GM10248 (cell line): ENCODE measurements at places on chromosomes 16 and 17.

GRCh38 chr17:14772776-14773175 lies 471.9 kb downstream of the HS3ST3B1 start:
- no peak for DNase-seq

DNA sequence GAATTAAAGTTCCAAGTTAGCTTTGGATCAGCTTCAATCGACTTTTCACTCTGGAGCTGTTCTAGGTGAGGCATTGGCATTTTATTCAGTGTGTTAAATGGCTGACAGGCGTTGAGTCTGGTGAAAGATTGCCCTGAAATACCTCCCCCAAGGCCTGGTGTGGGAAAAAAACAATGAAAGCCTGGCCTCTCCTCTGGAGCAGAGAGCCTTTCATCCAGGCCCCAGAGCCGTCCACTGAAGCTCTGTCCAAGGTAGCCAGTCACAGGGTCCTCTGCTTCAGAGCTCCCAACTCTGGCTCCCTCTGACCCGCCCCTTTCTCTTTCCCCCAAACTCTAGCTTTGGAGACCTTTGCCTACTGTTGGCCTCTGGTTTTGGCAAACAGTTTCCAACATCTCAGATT lies 123.6 kb upstream of the CRHR1 start:
- DNase-seq, result no peak

DNA sequence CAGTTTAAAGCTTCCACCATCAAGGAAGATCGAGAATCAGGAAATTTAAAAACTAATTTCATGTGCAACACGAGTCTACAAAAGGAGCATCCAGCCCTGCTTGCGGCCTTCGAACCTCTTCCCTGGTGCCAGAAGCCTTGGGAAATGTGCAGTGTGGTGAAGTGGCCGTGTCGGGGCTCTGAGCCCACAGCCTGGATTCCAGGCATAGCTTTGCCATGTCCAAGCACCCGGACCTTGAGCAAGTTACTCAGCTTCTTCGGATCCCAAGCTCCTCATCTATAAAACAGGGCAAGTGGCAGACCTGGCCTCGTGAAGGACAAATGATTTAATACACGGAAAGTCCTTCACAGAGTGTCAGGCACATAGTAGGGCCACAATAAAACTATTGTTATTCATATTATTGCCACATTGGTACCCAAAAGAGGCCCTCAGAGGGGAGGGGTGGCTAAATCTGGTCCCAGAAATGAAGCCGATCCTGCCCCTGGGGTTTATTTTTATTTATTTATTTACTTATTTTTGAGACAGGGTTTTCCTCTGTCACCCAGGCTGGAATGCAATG lies 34.8 kb downstream of the COTL1 start:
- no peak for DNase-seq

GRCh38 chr17:13476720-13477119 lies 125.0 kb downstream of the HS3ST3A1 start:
- no peak for DNase-seq

DNA sequence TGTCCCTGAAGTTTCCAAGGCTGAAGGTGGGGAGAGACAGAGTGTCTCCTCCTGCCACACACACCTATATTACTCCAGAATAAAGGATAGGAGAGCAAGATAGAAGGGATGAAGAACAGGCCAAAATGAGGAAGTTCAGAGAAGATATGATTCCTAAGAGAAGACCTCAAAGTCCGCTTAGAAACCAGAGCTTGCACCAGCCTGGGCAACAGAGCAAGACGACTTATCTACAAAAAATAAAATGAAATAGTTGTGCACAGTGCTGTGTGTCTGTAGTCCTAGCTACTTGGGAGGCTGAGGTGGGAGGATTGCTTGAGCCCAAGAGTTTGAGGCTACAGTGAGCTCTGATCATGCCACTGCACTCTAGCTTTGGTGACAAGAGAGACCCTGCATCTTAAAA lies 128.2 kb downstream of the HS3ST3B1 start:
- DNase-seq, result no peak

DNA sequence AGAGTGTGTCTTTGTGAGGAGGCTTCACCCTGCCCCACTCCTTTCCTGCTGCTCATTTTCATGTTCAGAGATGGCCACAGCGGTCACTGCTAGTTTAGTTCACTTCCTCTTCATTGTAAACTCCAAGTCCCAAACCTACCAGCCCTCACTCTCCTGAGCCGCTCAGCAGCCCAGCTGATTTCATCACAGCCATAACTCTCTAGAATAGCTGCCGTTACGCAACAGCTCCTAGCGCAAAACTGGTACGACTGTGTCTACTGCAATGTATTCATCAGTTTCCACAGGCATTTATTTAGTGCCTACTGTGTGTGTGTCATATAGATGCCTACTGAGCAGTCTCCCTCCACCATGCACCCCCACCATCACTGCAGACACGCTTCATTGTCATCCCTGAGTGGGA lies 233.5 kb upstream of the RPL38 start:
- no peak for DNase-seq

DNA sequence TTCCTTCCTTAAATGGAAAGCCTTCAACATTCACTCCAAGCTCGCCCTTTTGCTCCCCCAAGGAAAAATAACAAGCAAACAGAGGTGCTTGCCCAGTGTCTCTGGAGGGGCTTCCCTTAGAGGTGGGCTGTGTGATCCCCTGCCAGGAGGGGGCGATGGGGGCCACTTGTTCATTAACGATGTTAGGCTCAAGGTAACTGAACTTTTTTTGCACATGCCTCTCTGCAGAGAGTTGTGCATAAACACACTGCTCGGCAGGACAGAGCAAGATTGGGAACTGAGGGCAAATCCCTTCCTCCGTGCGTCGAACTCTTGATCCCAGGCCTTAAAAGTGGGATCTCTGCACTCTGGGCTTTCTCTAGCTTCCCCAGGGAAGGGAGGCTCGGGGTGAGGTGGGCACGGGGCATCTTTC lies 15.5 kb upstream of the NAGLU start:
- no peak for DNase-seq

- DNase-seq, result no peak
These were observed 22.5 kb downstream of the VPS53 start for GRCh38 chr17:692116-692515.
